SW480 (cell line): ENCODE measurements at places on chromosomes 2 and 18.

GRCh38 chr2:215358312-215358845 lies 46.5 kb downstream of the ATIC start:
- DNase-seq = no peak

GRCh38 chr18:24173997-24174396 lies 35.1 kb downstream of the CABYR start:
- DNase-seq = no peak

DNA sequence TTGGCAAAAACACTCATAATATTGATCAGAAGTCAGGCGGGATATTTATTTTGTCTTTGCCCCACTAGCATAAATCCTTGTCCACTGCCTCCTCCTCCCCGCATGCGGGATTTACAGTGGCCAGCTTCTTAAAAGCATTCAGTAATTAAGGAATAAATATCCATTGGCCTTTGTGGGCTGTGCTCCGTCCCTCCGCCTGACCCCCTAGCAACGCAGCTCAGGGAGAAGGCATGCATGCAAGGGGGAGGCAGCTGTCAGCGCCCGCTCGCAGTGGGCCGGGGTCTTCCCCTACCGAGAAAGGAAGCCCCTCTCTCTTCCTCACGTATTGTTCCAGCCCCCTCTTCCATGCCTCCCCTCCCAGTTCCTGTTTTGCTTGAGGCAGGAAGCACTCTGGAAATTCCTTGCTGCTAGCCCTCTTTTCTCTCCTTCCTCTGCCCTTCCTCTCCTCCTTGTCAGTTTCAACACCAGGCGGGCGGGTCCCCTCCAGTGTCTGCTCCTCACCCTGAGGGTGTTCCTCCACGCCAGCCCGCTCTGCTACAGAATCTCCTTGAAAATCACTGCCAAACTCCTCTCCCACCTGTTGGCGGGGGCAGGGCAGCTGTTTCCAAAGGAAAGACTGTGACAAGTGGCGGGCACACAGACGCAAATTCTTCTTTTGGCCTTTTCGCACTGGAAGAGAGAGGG lies 60.1 kb downstream of the GBX2 start:
- DNase-seq = no peak

- no peak for DNase-seq
These were observed 30.1 kb upstream of the ATL2 start for GRCh38 chr2:38407111-38407682.
